ENCODE measurements at places on chromosomes 2 and 18.

DNA sequence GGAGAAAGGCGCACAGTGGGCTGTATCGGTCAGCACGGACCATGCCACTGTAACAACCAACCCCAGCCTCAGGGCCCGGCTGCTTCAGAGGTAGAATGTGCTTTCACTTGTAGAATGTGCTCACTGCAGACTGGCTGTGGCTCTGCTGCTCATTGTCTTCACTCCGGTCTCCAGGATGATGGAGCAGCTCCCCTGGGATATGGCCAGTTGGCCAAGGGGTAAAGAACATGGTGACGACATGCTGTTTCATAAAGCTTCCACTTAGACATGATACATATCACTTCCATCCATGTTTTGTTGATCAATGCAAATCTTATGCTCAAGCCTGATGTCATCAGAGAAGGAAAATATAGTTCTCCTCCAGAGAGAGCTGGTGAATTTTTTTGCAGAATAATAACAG, 127.7 kb downstream of the SMAD2 start:
- no peak for DNase-seq

GRCh38 chr2:62774555-62775366, 69.2 kb downstream of the EHBP1 start:
- DNase-seq, result no peak

DNA sequence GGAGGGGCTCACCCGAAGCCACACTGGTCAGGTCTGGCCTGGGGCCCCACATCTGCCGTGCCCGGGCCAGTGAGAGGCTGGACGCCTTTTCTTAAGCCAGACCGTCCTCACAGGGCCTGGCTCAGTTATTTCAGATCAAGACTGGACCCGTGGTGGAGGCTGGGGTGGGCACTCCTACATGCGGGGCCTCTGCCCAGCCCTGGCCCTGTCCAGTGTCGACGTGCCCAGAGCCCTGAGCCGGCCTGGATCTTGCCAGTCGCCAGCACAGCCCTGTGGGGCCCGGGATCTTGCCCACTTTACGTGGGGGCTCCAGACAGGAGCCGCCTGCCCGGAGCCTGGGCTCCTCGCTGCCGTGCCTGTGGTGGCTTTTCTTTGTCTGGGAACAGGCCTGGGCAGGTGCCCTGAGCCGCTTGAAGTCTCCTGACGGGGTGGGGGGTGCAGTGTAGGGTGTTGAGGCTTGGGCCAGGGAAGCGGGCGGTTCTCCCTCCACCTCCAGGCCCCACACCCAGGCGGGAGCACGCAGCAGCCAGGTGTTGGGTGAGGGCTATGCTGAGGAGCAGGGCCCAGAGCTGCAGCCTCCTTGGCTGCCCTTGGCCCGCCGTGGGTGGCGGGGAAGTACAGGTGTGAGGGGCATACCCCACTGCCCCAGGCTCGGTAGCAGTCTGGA, 6.0 kb downstream of the GPC1 start:
- DNase-seq, result no peak

DNA sequence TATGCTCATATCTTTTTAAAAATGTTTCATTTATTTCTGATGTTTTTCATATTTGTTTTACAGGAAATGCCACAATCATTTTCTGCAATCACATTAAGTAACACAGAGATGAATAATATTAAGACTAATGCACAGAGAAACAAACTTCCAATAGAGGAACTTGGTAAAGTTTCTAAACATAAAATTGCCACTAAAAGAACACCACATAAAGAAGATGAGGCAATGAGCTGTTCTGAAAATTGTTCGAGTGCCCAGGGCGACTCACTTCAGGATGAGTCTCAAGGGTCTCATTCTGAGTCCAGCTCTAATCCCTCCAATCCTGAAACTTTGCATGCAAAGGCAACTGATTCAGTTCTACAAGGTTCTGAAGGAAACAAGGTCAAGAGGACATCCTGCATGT, 70.4 kb downstream of the APLF start:
- no peak for DNase-seq

GRCh38 chr2:16179701-16180416, 239.5 kb downstream of the MYCN start:
- DNase-seq, result peak; percentile 42

DNA sequence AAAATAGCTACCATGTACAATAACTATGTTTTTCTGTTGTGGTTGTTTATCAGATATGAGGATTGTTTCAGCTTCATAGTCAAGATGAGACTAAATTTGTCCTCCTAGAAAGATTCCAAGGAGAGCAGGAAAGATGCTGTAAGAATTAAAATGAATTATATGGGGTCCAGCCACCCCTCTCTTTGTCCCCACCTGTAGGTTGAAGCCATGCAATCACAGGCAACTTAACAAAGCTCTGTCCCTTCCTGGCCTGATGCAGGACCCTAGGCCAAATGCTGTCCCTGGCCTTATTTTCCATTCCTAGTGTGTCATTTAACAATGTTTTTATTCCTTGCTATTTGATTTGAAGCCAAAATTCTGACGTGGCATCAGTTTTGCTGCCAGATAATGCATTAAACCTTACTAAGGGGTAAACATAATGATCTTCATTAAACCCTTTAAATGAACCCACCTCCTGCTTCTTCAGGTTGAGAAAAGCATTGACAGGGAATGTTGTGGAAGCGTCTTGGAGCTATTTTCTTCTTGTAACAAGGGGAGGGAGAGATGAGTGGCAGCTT, 240.9 kb upstream of the ZNF521 start:
- DNase-seq, result no peak

DNA sequence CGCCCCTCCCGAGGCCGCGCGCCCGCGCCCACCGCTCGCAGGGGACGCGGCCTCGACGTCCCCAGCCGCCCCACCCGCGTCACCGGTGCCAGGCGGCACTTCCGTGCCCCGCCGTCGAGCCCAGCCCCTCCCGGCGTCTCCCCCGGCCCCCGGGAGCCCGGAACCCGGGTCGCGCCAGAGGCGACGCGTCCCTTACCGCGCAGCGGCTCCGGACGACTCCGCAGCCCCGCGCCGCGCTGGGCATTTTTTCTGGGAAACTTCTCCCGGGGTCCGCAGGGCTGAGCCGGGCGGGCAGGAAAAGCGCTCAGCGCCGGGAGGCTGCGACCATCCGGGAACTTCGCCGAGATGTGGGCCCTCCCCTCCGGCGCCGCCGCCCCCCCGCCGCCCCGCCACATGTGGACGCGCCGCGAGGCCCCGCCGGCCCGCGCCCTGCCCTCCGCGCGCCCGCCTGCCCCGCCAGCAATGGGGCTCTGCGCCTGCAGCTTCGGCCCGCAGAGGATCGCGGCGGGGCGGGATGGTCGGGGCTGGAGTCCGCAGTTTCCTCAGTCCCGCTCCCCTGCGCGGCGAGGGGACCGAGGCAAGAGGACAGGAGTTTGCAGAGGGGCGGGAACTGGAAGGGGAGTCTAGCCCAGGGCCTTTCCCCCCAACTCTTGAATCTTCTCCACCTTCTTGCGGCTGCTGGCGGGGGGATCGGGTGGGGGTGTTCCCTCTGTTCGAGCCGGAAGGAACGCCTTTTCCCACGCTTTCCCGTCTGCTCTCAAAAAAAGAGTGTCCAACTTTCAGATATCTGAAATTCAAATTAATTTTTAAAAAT, 81.5 kb downstream of the CHRNA1 start:
- DNase-seq, result peak; percentile 60

DNA sequence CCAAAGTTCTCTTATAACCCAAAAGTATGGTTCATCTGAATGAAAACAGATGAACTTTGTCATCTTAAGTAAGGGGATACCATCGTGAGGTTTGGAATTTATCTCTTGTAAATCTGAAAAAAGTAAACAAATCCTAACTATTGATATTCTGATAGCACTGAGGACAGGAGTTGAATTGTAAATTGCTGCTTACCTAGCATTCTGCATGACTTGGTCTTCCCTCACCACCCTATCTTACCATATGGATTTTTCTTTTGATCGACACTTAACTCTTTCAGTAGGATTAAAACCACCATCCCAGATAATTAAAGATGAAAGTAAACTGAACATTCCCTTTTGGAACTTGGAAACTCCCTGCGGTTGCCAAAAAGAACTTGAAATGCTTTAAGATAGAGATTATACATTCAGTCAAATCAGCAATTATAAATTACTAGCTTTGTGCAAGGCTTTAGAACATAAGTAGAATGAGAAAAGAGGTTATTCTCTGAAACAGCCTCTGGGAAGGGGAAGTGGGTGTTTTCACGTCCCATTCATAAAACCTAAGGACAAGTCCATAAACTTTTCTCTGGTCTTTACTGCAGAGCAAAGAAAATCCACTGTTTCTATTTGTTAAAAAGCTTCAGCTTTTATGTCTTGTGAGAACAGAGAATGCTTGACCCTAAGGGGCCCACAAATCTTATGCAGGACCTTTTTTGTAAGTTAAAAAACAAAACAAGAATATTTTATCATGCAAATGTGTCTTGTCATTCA, 49.7 kb upstream of the ZNF397 start:
- no peak for DNase-seq

GRCh38 chr2:234676783-234677450, 180.0 kb upstream of the ARL4C start:
- DNase-seq, result no peak

DNA sequence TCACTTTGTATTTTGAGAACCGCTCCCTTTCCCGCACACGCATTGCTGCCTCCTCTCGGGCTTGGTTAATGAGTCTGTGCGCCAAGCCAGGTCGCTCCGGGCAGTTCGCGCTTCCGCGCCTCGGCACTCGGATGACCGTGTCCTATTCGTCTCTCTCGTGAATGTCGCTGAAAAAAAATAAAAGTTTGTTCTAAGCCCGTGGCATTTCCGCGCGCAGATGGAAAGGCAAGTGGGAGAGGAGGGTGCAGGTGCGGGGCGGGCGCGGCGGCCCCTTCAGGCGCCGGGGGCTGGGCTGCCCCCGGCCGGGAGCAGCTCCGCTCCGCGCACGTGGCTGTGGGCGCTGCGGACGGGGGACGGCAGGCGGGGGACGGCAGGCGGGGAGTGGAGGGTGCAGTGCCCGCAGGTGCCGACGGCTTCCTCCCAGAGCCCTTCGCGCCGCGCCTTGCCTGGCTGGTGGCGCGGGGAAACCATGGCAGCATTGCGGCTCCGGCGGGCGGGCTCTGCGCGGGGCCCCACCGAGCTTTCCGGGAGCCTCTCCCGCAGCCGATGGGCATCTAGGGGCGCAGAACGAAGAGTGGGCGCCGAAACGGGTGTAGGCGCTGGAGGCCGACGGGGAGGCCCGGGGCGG, 159.6 kb upstream of the SIX2 start:
- peak; percentile 41 for DNase-seq

DNA sequence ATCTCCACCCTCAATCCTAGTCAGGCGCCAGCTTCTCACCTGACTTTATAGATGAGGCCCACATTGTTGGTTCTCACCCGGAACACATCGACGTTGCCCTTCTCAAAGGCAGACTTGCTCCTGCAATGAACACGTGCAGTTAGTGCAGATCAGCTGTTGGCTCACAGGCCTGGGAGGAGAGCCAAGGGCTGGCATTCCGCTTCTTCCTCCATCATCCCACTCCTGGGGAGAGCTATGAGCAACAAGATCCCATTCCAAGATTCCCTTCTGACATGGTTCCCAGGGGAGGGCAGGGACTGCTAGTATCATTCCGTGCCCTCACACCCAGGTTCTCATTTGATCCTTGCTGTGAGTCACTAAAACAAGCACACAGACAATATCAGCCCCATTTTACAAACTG, 15.1 kb downstream of the LOXHD1 start:
- no peak for DNase-seq

DNA sequence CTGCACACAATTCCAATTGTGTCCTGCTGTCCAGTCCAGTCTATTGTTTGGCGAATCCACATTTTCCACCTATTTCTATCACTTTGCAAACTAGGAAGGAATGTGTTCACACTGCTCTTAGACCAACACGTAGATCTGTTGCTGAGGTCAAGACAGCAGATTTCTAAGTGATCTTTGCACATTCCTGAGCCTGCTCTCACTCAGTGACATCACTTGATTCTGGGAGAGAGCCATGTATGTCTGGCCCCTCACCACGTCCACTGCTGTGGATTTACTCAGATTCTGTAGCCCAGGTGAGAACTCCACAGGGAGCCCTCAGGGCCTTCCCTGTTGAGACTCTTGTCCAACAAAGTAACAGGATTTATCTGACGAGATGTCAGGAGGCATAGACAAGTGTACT, 317.2 kb downstream of the TSN start:
- DNase-seq, result no peak

- DNase-seq, result no peak
Observed at GRCh38 chr18:79248495-79249060, 147.2 kb upstream of the NFATC1 start.

DNA sequence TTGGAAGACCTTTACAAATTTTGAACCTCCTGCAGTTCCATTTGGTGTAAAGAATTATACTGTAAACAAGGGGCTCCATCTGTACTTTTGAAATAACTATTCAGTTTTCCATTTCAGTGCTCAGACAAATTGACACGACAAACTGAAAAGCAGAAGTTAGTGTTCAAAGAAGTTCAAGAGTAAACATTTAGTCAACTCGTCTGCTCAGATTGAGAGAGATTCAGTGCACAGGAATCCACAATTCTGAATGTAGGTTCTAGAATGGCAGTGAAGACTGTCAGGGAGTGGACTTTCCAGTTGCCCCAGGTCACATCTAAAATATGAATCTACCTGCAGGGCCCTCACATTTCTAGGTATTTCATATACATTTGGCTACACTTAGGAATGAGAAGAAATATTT, 322.3 kb upstream of the TCF4 start:
- no peak for DNase-seq

GRCh38 chr2:20611844-20612356, 39.0 kb downstream of the HS1BP3 start:
- no peak for DNase-seq

- no peak for DNase-seq
Observed at GRCh38 chr2:48200620-48201293, 294.5 kb upstream of the FBXO11 start.

DNA sequence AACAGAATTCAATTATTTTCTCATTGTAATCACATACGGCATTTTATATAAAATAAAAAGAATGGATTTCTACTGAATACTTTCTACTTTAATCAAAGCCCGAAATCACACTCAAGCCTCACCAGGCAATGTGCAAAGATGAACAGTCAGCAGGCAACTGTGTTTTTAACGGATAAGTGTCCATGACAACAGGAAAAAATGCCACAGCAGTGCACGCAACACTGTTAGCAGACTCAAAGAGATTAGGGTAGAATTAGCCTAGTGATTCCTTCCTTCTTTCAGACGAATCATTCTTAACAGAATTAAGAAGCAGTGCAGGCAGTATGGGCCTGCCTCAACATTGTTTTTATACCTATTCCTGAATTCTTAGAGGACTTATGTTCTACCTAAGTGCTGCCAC, 135.6 kb downstream of the CDH2 start:
- DNase-seq, result peak; percentile 65

DNA sequence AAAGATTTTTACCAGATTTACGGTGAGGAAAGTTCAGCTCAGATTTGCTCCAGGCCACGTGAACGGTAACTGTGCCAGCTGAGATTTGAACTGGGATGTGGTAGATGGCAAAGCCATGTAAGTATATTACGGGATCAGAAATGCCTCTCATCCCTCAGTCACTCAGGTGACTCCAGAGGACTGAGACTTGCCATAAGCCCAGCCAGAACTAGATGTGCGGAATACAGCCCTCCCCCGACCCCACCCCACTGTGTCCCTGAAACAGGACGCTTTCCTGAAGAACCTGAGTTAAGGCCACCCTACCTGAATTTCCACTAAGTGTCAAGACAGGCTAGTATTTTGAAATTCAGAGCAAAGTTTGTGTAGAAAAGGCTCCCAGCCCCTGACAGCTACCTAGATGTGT, 1.3 kb upstream of the FHL2 start:
- DNase-seq, result no peak

Data from WERI-Rb-1 (cell line).